NCI-H187 (cell line): ENCODE measurements at places on chromosomes 1 and 21.
A peak's percentile ranks its signal among the peaks of the same experiment; 100 is the strongest.

GRCh38 chr1:230149751-230150584, 82.9 kb downstream of the GALNT2 start:
- no peak for DNase-seq

GRCh38 chr21:15993951-15994350, 264.2 kb downstream of the USP25 start:
- DNase-seq: no peak

DNA sequence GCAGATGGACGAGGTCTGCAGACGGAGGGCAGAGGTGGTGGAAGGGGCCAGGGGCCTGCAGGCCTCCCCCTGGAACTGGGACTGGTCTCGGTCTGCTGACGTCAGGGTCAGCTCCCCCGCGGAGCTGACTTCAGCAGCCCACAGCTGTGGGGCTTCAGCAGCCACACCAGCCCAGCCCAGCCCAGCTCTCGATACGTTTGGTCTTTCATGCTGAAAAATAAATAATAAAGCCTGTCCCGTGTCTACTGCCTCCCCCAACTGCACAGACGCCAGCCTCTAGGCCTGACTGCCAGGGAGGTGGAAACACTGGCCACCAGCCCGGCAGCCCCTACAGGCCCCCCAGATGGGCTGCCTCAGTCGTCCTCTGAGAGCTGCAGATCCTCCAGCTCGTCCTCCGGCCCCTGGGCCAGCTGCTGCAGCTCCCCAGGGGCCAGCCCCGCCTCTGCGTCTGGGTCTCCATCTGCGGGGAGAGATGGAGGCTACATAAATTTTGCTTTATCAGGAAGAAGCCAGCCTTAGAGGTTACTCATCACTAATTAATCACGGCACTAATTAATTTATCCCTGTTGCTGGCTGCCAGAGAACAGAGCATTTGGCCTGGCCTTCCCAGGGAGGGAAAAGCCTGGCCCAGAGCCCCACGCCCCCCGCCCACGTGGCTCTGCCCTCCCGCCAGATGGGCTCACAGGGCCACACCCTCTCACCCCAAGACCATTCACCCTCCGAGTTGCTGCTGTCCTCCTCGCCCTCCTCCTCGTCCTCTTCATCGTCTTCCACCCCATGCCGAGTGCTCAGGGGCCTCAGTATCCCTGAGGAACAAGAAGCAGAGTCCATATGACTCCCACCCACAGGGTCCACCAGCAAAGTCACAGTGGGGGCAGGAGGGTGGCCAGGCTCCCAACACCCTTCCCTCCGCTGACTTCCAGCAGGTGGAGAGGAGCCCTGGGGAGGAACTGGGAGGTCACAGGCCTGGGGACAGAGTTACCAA, 14.4 kb downstream of the NOC2L start:
- no peak for DNase-seq

GRCh38 chr1:203039609-203040512, 13.6 kb downstream of the PPFIA4 start:
- no peak for DNase-seq

- DNase-seq: no peak
Observed at GRCh38 chr1:228460821-228461220, 26.4 kb upstream of the RNF187 start.

DNA sequence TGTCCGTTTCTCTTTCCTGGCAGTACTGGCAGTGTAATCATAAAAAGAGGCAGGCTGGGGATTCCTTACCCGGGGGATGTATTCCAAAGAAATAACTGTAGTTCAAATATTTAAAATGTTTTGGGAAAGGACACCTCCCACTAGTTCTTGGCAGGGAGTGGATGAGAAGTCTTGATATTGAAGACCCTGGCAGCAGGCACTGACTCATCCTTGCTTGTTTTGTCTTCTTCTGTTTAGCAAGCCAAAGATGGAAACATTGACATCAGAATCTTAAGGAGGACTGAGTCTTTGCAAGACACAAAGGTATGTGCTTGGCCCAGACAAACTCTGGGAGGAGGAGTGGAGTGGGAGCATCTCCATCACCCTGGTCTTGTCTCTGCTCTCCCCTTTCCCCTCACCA, 639 bp downstream of the IL20 start:
- no peak for DNase-seq

DNA sequence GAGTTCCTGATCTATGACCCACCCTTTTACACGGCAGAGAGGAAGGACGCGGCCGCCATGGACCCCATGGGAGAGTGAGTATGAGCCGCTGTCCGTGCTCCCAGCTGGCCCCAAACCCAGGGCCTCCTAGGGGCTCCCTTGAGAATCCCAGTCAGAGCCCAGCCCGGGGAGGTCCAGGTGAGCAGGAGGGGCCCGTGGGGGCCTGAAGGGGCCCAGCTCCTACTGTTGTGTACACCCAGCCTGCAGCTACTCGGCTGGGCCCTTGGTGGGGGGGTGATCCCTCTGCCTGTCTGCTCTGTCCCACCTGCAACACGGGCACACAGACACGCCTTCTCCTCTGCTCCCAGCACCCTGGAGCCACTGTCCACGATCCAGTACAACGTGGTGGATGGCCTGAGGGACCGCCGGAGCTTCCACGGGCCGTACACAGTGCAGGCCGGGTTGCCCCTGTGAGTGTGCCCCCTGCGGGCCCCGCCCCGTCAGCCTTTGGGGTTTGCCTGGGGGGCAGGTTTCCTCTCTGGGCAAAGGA, 28.6 kb upstream of the LRRC3 start:
- DNase-seq: no peak

DNA sequence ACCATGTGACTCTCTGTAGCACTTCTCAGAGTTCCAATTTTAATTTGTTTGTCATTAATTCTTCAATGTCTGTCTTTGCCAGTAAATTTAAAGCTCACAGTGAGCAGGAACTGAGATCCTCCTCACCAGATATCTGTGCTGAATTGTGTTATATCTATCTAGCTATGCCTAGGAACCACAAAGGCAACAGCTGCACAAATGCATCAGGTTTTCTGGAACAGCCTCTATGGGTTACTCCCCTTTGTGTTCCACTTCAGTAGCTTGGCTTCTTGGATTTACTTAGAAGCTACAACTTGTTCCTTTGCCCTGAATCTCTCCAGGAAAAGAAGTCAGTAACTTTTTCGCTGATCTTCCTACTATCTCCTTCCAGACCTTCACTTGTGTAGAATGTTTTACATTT, 1237.8 kb upstream of the ADGRL4 start:
- DNase-seq: no peak

- no peak for DNase-seq
Observed at GRCh38 chr1:16998589-16998988, 13.1 kb downstream of the ATP13A2 start.

- no peak for DNase-seq
Observed at GRCh38 chr1:183061194-183061593, 38.0 kb downstream of the LAMC1 start.

GRCh38 chr1:167676205-167676915, 45.4 kb upstream of the MPZL1 start:
- DNase-seq: no peak

DNA sequence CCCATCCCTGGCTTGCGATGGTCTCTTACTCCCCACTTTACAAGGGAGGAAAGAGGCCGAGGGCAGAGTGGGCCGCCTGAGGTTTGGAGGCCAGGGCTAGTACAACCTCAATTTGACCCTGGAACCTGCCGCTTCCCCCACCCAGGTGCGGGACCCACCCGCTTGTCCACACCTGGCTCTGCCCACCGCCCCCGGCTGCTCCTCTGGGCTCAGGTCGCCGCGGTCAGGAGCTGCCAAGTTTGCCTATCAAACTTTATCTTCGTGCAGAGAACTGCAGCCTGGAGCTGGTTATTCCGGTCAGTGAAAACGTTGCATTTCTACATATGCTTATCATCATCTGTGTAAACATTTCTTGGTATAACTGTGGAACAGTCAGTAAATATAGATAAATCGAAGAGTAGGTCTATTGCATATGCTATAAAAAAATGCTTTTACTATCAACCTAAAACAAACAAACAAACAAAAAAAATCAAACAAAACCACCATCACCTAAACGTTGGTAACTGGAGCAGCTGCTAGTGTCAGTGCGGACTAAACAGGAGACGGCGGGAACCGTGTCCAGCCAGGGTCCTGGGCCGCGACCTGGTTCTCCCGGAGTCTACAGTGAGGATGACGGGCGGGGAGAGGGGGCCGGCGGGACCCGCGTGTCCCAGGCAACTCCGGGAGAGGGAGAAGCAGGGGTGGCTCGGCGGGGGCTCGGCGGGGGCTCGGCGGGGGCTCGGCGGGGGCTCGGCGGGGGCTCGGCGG, 906 bp upstream of the ADARB1 start:
- DNase-seq: no peak

DNA sequence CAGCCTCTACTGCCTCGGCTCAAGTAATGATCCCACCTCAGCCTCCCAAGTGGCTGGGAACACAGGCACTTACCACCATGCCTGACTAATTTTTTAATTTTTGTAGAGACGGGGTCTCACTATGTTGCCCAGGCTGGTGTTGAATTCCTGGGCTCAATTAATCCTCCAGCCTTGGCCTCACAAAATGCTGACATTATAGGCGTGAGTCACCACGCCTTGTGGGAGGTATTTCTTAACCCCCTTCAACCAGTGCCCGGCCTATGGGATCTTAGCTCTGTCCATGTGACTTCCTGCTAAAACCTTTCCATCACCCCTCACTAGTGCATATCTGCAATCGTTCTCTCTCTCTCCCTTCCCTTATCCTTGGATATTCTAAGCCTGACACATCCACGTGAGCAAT, 86.4 kb downstream of the FOXD2 start:
- no peak for DNase-seq

DNA sequence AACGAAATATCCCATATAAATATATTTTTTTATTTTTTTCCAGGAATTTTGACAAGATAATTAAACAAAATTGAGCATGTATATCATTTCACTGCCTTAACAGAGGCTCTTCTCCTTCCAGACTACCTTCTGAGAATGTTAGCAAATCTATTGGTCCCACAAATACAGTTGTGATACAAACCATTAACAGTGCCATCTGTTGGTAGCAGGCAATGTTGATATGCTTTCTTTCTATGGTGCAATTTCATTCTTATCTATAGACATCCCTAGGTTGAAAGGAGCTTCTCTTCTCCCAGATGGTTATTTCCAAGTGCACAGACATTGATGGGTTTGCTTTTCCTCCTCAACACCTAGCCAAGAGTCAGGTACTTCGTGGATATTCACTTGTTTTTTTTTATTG, 303.6 kb downstream of the USH2A start:
- no peak for DNase-seq

- no peak for DNase-seq
Observed at GRCh38 chr1:207799989-207800648, 48.3 kb downstream of the CD46 start.

DNA sequence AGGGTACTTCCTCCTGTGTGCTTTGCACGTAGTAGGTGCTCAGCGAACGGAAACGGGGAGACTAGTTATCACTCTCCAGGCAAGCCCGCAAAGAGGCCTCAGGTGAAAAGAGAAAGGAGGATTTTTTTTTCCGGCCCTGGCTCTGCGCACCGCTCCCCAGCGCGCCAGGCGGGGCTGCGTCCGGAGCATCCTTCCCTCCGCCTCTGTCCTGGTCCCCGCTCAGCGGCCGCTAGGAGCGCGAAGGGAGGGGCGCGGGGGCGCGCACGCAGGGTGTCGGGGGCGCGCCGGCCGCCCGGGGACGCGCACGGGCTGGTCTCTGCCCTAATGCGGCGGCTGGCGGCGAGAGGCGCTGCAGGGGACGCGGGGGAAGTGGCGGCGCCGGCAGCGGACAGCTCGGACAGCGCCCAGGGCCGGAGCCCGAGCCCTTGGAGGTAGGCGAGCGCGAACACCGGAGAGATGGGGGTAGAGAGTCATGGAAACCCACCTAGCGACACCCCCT, 42.3 kb upstream of the NFASC start:
- DNase-seq: peak; percentile 95

- DNase-seq: no peak
Observed at GRCh38 chr1:228989992-228990827, 254.9 kb downstream of the RHOU start.

DNA sequence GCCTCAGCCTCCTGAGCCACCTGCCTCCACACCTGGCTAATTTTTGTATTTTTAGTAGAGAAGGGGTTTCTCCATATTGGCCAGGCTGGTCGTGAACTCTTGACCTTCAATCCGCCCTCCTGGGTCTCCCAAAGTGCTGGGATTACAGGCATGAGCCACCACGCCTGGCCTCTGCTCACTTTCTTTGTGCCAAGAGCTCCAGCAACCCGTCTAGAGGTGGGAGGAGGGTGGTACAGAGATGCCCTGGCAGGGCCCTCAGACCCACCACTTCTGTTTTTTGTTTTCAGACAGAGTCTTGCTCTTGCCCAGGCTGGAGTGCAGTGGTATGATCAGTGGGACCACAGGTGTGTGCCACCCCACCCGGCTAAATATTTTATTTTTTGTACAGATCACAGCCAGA, 6.9 kb upstream of the SYNC start:
- no peak for DNase-seq

DNA sequence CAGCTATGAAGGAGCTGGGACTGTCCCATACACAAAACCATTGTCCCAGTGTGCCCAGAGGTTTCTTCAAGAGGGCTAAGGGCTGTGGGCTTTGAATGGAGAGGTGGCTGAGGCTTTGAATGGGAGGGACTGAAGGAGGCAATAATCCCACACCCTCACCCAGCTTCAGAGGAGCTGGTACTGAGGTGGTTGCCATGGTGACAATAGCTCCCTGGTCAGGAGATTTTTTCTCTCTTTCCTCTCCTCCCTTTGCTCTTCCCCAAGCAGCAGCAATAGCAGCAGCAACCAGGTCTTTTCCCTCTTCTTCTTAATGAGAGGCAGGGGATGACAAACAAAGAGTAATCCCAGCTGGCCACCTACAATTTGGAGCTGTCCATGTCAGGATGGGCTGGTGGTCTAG, 1.6 kb downstream of the HPCAL4 start:
- no peak for DNase-seq

- no peak for DNase-seq
Observed at GRCh38 chr1:221708987-221709386, 32.9 kb downstream of the DUSP10 start.

- no peak for DNase-seq
Observed at GRCh38 chr1:29593601-29594382, 357.5 kb downstream of the PTPRU start.

DNA sequence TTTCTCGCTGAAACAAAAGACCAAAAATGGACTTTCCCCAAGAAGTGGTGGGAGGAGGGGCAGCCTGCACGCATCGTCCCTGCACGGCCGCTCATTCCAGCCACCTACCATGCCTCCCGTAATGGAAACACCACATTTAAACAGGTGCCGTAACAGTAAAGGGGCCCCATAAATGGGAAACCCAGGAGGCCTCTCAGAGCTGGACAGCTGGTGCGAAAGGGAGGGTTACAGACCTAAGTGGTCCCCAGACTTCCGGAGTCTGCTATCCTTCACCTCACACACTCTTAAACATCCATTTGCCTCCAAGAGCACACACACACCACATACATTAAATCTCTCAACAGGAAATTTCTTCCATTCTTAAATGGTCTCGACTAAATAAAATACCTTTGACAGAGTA, 120.7 kb upstream of the SOD1 start:
- DNase-seq: peak; percentile 33

GRCh38 chr1:94731891-94732290, 88.3 kb upstream of the SLC44A3 start:
- DNase-seq: no peak

- DNase-seq: no peak
Observed at GRCh38 chr1:116769104-116769452, 14.8 kb downstream of the CD2 start.

- DNase-seq: no peak
Observed at GRCh38 chr1:228415853-228416216, 826 bp downstream of the TRIM17 start.
